Stomach (tissue), 19 donors: ENCODE measurements at places on chromosomes 11 and 22. TPM values are rescaled to one million over a fixed set of nuclear protein-coding genes. Genes with fewer than 3 reads are reported as not detected.
A peak's percentile ranks its signal among the peaks of the same experiment; 100 is the strongest.

GRCh38 chr22:24165673-24166072 is 15.6 kb upstream of the SUSD2 start:
- peaks cover 72% of the 10 kb centered on the region for H3K36me3 ChIP-seq
- peaks cover 11% of the 10 kb centered on the region for H3K4me1 ChIP-seq
- H3K27ac ChIP-seq, result no peak overlapping the region

The INSC gene
- polyA plus RNA-seq, result 6.6 TPM

DNA sequence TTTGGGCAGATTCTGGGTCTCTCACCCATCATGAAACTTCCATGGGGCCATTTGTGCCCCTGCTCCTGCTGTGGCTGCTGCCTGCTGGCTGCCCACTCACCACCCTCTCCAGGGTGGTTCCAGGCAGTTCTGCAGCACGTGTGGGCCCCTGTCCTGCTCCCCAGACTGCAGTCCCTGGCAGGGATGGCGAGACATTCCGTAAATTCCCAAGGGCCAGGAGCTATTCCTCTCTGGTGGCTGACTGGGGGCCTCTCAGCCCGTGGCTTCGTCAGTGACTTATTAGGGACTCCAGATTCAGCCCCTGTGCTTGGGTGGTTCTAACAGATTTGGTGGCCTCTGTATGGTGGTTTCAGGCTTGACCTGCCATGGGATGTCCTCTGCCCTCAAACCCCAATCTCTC is 3.9 kb upstream of the SLC22A8 start:
- H3K27me3 ChIP-seq, result no peaks in the 10 kb centered on the region
- peaks cover 34% of the 10 kb centered on the region for H3K4me1 ChIP-seq
- DNase-seq, result no peak
- no peaks in the 10 kb centered on the region for H3K36me3 ChIP-seq
- H3K27ac ChIP-seq, result no peak overlapping the region

- peak overlapping the region; percentile 89 for H3K4me3 ChIP-seq
- peaks cover 18% of the 10 kb centered on the region for H3K36me3 ChIP-seq
- peak; percentile 85 for DNase-seq
- peaks cover 78% of the 10 kb centered on the region for H3K4me1 ChIP-seq
Observed at GRCh38 chr11:66619080-66619554, 2.7 kb downstream of the RBM14 start.

The MAPK8IP2 gene
- polyA plus RNA-seq, result 0.61 TPM

The CCND1 gene
- 17.6 TPM for polyA plus RNA-seq

- DNase-seq, result no peak
- H3K27me3 ChIP-seq, result no peaks in the 10 kb centered on the region
- H3K4me1 ChIP-seq, result no peaks in the 10 kb centered on the region
- no peak overlapping the region for H3K4me3 ChIP-seq
- H3K36me3 ChIP-seq, result no peaks in the 10 kb centered on the region
- H3K27ac ChIP-seq, result no peak overlapping the region
Observed at GRCh38 chr11:75966537-75967287, 151.7 kb downstream of the UVRAG start.

The MFRP gene
- polyA plus RNA-seq, result not detected

GRCh38 chr11:106228996-106229395 is 151.5 kb downstream of the AASDHPPT start:
- H3K4me1 ChIP-seq, result no peaks in the 10 kb centered on the region
- H3K27me3 ChIP-seq, result no peaks in the 10 kb centered on the region
- H3K36me3 ChIP-seq, result no peaks in the 10 kb centered on the region
- no peak overlapping the region for H3K4me3 ChIP-seq
- DNase-seq, result no peak

The NLRP10 gene
- polyA plus RNA-seq, result not detected

GRCh38 chr11:108871152-108871551 is 206.3 kb downstream of the DDX10 start:
- no peaks in the 10 kb centered on the region for H3K4me1 ChIP-seq
- H3K4me3 ChIP-seq, result no peak overlapping the region
- DNase-seq, result peak; percentile 67
- H3K27ac ChIP-seq, result no peak overlapping the region

GRCh38 chr11:62062223-62062861 is 61.5 kb upstream of the INCENP start:
- no peaks in the 10 kb centered on the region for H3K27me3 ChIP-seq
- no peaks in the 10 kb centered on the region for H3K4me1 ChIP-seq
- H3K27ac ChIP-seq, result no peak overlapping the region
- no peak for DNase-seq
- no peak overlapping the region for H3K4me3 ChIP-seq

- no peak overlapping the region for H3K4me3 ChIP-seq
- H3K27ac ChIP-seq, result no peak overlapping the region
- H3K27me3 ChIP-seq, result no peaks in the 10 kb centered on the region
- no peaks in the 10 kb centered on the region for H3K4me1 ChIP-seq
Observed at GRCh38 chr11:115605871-115606497, 101.8 kb upstream of the CADM1 start.

- H3K27me3 ChIP-seq, result no peaks in the 10 kb centered on the region
- H3K4me1 ChIP-seq, result peaks cover 52% of the 10 kb centered on the region
- no peaks in the 10 kb centered on the region for H3K36me3 ChIP-seq
- peak; percentile 41 for DNase-seq
- H3K4me3 ChIP-seq, result peak overlapping the region; percentile 56
- H3K27ac ChIP-seq, result peak overlapping the region; percentile 95
Observed at GRCh38 chr22:25113316-25113721, 86.3 kb upstream of the CRYBB3 start.

- no peaks in the 10 kb centered on the region for H3K27me3 ChIP-seq
- no peaks in the 10 kb centered on the region for H3K36me3 ChIP-seq
- no peak overlapping the region for H3K4me3 ChIP-seq
- H3K27ac ChIP-seq, result no peak overlapping the region
Observed at GRCh38 chr11:13486926-13487660, 8.7 kb downstream of the PTH start.

The CD6 gene
- 1.2 TPM for polyA plus RNA-seq

The SCUBE1 gene
- 3.0 TPM for polyA plus RNA-seq

GRCh38 chr22:19644314-19645223 is 69.7 kb upstream of the SEPTIN5 start:
- DNase-seq, result no peak
- H3K4me3 ChIP-seq, result no peak overlapping the region
- no peaks in the 10 kb centered on the region for H3K36me3 ChIP-seq
- H3K4me1 ChIP-seq, result no peaks in the 10 kb centered on the region

GRCh38 chr22:40853961-40854360 is 2.5 kb downstream of the ST13 start:
- H3K4me1 ChIP-seq, result peaks cover 36% of the 10 kb centered on the region
- peak overlapping the region; percentile 96 for H3K4me3 ChIP-seq
- peaks cover 17% of the 10 kb centered on the region for H3K36me3 ChIP-seq
- no peak for DNase-seq
- no peaks in the 10 kb centered on the region for H3K27me3 ChIP-seq

The CAVIN3 gene
- polyA plus RNA-seq, result 51.1 TPM

DNA sequence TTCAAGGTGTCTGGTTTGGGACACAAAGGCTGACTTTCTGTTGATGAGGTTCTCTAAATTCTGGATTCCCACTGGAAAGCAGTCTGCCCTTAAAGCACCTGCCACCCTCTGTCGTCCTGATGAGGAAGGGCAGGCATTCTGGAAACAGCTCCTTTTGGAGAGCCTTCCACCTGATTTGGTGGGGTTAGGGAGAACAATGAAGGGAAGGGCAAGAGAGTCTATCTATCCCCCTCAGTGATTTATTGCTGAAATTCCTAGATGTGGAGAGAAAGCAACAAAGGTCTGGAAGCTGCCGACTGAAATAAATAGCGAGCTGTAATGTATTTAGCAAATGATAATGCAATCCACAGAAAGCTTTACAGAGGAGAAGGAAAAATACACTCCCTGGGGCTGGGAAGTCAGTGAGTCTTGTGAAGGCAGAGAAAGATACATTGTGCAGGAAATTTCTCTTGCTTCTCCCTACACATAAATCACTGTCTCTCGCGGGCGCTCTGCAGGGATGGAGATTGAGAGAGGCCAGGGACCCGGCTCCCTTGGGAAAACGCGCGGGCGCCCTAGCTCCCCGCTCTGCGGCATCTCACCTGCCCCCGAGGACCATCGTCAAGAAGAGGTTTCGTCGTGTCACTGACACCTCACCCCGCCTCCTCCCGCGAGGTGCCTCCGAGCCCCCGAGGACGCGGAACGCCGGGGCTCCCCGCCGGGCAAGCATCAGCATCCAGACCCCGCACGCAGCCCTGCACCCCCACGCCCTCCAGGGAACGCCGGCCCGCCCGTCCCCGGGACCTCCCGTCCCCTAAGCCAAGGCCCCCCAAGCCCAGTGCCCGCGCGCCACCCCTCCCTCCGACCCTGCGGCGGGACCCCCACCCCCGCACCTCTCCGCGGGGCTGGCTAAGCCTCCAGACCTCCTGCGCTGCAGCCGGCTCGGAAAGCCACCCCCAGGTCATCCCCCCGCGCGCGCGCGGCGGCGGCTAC is 673 bp downstream of the CDON start:
- peak overlapping the region; percentile 61 for H3K27ac ChIP-seq
- H3K27me3 ChIP-seq, result no peaks in the 10 kb centered on the region
- peak; percentile 72 for DNase-seq
- no peaks in the 10 kb centered on the region for H3K36me3 ChIP-seq

GRCh38 chr22:25651332-25652085 is 87.0 kb downstream of the GRK3 start:
- H3K4me1 ChIP-seq, result no peaks in the 10 kb centered on the region
- DNase-seq, result no peak
- no peaks in the 10 kb centered on the region for H3K36me3 ChIP-seq
- no peak overlapping the region for H3K4me3 ChIP-seq
- H3K27me3 ChIP-seq, result no peaks in the 10 kb centered on the region

DNA sequence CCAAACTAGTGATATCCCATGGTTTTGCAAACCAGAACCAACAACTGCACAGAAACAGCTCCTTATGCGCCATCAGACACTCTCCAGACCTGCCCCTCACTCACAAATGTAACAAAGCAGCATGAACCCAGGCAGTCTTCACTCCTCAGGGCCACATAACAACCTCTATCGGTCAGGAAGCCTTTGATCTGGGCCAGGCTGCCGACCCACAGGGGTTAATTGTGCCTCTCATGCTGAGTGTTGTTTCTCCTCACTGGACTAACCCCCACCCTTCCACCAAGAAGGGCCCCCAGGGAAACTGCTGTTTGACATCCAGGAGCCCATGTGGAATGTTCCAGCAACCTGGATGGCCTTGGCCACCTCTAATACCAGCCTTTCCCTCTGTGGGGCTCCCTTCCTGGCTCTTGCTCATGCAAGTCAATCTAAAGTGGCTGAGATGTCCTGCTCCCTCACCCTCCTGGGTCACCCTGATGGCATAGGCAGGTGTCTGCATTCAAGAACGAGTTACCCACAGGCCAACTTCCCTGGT is 7.9 kb upstream of the RGL4 start:
- H3K36me3 ChIP-seq, result peaks cover 11% of the 10 kb centered on the region
- no peak overlapping the region for H3K4me3 ChIP-seq
- no peaks in the 10 kb centered on the region for H3K4me1 ChIP-seq
- no peak overlapping the region for H3K27ac ChIP-seq
- no peak for DNase-seq

DNA sequence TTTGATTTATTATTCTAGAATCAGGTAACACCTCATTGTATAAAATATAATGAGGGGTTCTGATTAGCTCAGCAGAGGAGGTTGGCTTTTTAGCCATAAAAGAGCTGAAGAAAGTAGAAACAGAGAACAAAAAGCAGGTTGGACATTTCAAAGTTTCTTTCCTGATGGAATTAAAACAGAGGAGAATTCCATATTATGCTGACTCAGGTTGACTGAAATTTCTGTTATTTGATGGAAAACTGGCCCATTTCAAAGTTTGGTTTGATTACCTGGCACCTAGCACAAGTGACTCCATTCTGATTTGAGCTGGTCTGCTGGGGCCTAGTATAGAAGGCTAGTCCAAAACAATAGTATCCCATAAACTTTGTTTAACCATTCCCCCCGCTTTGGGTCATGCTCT is 24.9 kb downstream of the OR56B4 start:
- DNase-seq, result no peak
- no peak overlapping the region for H3K27ac ChIP-seq
- no peaks in the 10 kb centered on the region for H3K36me3 ChIP-seq
- H3K4me3 ChIP-seq, result no peak overlapping the region
- no peaks in the 10 kb centered on the region for H3K4me1 ChIP-seq

The MMP3 gene
- 37.5 TPM for polyA plus RNA-seq

The MRGPRX4 gene
- polyA plus RNA-seq, result not detected

DNA sequence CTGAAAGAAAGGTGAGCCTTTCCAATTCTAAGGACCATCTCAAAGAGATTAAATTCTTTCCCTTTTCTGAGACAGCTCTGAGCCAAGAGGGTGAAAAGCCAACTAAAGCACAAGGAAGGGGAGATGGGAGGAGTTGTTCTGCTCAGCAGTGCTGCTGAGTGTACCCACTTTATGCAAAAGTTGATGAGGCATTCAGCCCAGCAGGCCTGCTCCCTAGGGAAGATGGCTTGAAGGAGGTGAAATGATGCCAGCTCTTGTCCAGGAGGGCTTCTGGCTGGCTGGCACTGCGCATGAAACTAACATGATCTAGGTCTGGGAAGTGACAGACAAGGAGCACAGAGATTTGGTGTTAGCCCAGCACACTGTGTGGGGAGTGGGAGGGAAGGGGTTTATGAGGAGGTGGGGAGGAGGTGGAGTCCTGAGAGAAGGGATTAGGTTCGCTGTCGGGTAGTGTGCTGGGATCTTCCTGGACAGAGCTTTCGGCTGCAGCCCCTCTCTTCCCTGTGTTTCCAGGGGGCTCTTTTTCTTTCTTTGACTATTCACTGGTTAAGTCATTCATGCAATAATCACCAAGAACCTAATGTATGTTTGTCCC is 225.5 kb upstream of the NARS2 start:
- no peaks in the 10 kb centered on the region for H3K27me3 ChIP-seq
- H3K27ac ChIP-seq, result no peak overlapping the region
- peaks cover 55% of the 10 kb centered on the region for H3K4me1 ChIP-seq
- no peaks in the 10 kb centered on the region for H3K36me3 ChIP-seq

GRCh38 chr22:42769574-42770447 is 49.1 kb upstream of the A4GALT start:
- DNase-seq, result peak; percentile 90
- H3K4me3 ChIP-seq, result peak overlapping the region; percentile 22
- H3K4me1 ChIP-seq, result peaks cover 45% of the 10 kb centered on the region
- no peaks in the 10 kb centered on the region for H3K36me3 ChIP-seq
